H7 (cell line): ENCODE measurements at places on chromosomes 7 and 10.

GRCh38 chr10:76514321-76514720 lies 1082.9 kb downstream of the LRMDA start:
- no peak for DNase-seq

- DNase-seq: no peak
Measured at GRCh38 chr7:42110333-42110732, 126.7 kb downstream of the GLI3 start.

DNA sequence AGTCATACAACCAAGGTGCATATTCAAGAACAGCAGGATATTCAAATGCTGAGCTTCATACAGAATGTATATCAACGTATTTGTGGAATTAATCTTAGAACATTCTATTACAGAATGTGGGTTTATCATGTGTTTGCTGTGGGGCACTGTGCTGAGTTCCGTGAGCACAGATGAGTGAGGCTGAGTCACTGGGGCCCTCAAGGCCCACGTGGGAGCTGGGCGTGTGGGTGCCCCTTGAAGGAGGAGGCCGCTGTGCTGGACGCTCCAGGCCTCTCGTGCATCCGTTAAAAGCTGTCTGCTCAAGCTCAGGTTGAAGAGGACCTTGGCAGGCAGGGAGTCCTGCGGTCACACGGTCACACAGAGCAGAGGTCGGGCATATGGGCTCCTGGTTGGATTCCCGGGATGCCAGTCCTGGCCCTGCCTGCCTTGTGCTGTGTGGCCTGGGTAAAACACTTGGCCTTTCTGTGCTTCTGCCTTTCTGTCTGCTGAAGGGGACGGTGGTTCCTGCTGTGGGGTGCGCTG lies 70.1 kb downstream of the GLRX3 start:
- no peak for DNase-seq

GRCh38 chr7:148699782-148700629 lies 1.3 kb downstream of the CUL1 start:
- DNase-seq: no peak

- no peak for DNase-seq
Measured at GRCh38 chr7:157573244-157573643, 236.4 kb downstream of the DNAJB6 start.

- DNase-seq: no peak
Measured at GRCh38 chr10:101002456-101002855, 2.8 kb downstream of the LZTS2 start.

DNA sequence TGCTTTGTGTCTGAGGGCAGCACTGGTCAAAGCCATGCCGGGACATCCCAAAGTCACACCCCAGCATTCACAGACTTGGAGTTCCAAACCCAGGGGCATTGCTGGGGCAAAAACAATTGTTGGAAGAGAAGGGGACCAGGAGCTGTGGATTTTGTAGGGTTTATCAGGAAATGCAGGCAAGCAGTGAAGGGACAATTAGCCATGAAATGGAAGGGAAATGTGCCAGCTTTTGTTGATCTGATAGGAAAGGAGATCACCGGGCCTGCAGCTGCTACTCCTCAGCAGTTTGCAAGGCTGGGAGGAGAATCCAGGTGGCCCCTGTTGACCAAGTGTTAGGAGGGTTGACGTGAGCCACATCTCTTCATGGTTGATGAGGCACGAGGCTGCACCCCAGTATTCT lies 2.5 kb upstream of the BRI3 start:
- no peak for DNase-seq

- no peak for DNase-seq
Measured at GRCh38 chr7:28725911-28726310, 232.2 kb downstream of the TRIL start.

GRCh38 chr7:130893441-130893894 lies 159.5 kb upstream of the KLF14 start:
- DNase-seq: no peak

GRCh38 chr7:18978108-18978495 lies 139.3 kb downstream of the TWIST1 start:
- no peak for DNase-seq

DNA sequence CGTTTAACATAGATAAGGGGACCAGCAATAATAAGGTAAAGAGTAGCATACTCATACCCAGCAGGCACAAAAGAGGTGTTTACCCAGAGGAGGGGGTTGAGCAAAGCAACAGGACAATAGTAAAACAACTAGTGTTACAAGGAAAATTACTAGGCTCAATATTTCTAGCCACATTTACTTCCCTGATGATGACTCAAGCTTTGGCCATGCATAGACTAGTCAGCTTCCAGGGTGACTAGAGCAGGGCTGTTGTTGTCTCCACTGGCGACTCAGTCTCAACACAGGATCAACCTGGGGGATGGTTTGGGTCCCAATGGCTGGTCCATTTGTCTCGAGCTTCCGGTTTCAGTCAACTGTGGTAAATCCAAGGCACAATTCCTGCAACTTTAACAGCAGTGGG lies 217.7 kb upstream of the KCND2 start:
- no peak for DNase-seq

- DNase-seq: no peak
Measured at GRCh38 chr10:92758594-92758993, 68.8 kb downstream of the HHEX start.

- DNase-seq: no peak
Measured at GRCh38 chr7:40298421-40298820, 163.6 kb downstream of the SUGCT start.

DNA sequence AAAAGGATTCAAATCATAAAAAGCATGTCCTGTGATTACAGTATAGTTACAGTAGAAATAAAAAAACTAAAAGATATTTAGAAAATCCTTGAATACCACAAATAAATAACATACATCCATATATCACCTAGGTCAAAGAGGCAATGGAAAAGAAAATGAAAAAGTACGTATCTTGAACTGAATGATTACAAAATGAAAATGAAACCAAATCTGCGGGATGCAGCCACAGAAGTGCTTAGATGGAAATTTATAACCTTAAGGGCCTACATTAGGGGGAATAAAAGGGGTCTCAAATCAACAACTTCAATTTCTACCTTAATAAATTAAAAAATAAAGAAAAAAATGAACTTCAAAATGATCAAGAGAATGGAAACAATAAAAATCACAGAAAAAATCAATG lies 879.0 kb upstream of the CELF2 start:
- DNase-seq: no peak

DNA sequence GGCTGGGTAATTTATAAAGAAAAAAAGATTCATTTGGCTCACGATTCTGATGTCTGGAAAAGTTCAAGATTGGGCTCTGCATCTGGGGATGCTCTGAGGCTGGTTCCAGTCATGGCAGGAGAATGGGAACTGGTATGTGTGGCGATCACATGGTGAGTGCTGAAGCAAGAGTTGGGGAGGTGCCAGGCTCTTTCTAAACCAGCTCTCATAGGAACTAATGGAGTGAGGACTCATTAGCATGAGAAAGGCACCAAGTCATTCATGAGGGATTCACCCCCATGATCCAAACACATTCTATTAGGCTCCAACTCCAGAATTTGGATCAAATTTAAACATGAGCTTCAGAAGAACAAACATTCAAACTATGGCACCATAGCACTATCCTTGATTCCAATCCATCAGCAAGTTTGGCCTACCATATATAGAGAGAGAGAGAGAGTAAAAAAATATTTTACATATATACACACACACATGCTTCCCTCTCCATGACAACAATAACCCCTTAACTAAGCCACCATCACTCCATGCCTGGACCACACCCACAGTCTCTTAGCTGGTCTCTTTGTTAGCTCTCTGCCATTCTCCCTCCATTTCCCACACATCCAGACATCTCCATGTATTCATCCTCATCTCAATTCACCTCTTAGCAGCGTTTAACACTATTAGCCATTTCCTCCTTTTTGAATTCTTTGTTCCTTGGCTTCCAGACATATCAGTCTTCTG lies 57.9 kb downstream of the NPY start:
- DNase-seq: no peak

- no peak for DNase-seq
Measured at GRCh38 chr7:50508471-50508943, 56.7 kb downstream of the DDC start.

DNA sequence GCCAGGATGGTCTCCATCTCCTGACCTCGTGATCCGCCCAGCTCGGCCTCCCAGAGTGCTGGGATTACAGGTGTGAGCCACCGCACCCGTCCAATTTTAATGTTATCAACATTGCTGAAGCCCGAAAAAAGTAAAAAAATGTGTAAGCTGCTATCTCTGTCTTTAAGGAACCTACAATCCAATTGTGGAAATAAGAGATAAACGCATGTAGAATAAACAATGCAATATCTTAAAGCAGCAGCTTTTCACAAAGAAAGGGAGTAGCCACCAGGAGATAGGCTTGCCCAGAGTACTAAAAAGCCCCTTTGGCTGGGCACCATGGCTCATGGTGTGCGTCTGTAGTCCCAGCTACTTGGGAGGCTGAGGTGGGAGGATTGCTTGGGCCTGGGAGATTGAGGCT lies 282.9 kb upstream of the LYZL1 start:
- no peak for DNase-seq

- no peak for DNase-seq
Measured at GRCh38 chr10:113515601-113516000, 37.3 kb upstream of the HABP2 start.

GRCh38 chr10:67852761-67853160 lies 14.8 kb upstream of the DNAJC12 start:
- DNase-seq: no peak

- DNase-seq: no peak
Measured at GRCh38 chr10:124697443-124697836, 46.7 kb downstream of the FAM53B start.

GRCh38 chr7:155814316-155815276 lies 2.3 kb upstream of the SHH start:
- DNase-seq: peak; percentile 57

DNA sequence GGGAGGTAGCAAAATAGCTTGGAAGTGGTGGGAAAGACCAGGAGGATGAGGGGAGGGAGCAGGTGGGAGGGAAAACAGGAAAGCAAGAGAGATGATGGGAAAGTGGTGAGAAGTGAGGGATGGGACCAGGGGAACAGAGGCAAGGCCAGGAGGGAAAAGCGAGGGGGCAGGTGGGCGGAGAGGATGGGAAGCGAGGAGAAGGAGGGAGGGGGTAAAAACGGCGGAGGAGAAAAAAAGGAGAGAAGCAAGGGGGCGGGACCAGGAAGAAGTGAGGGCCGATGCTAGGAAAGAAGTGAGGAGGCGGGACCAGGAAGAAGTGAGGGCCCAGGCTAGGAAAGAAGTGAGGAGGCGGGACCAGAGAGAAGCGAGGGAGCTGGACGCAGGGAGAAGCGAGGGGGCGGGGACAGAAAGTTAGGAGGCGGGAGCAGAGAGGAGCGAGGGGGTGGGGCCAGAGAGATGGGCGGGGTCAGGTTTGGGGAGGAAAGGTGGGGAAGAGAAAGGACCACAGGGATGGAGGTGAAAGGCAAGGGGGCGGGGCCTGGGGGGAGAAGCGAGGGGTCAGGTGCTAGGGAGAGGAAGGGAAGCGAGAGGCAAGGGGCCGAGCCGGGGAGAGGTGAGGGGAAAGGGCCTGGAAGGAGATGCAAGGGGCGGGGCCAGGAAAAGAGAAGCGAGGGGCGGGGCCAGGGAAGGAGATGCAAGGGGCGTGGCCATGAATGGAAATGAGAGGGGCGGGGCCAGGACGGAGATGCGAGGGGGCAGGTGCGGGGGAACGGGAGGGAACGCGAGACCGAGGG lies 984 bp downstream of the SMURF1 start:
- no peak for DNase-seq

GRCh38 chr7:129009437-129009836 lies 45.5 kb downstream of the TNPO3 start:
- no peak for DNase-seq

- no peak for DNase-seq
Measured at GRCh38 chr10:33382921-33383713, 48.6 kb upstream of the NRP1 start.

GRCh38 chr10:132678436-132679216 lies 107.3 kb downstream of the NKX6-2 start:
- no peak for DNase-seq

DNA sequence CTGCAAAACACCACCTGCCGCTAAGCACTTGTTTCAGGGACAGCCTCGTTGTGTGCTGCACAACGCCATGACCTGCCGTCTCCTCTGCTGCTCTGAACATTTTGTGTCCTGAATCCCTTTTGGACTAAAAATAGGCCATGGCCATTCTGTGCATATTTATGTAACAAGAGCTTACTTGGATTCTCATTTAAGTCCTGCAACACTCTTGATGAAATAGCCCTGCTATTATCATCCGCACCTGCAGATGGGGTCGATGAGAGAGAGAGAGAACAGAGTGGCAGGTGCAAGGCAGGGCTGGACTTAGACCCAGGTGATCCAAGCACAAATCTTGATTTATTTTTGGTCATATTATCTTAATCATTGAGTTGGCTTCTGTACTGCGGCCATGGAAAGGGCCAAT lies 121.2 kb upstream of the PRKCQ start:
- DNase-seq: peak; percentile 52

DNA sequence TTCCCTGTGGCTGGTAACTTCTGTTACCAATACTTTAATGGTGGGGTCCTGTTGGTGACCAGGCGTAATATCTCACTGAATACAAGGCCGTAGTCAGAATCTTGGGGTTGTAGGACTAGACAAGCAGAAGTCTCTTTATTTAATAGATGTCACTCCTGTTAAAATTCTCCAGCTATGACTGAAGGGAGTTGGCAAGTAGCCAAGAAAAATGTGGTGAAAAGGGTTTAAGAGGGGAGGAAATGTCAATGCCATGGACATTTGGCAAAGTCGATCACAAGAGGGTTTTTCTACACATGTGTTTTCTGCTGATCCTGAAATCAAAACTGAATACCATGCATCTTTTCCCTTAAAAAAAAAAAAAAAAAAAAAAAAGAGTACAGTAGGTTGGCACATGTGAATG lies 533.5 kb downstream of the AUTS2 start:
- no peak for DNase-seq

GRCh38 chr7:191981-192649 lies at the start of gene FAM20C:
TSS of gene FAM20C (plus strand) at chr7:192571. CDS start at chr7:193200, 629 bp downstream.
- peak; percentile 95 for DNase-seq
